ENCODE measurements at places on chromosomes 11 and 22. TPM values are rescaled to one million over a fixed set of nuclear protein-coding genes. Genes with fewer than 3 reads are reported as not detected.

The PHLDA2 gene
- total RNA-seq = 0.62 TPM

DNA sequence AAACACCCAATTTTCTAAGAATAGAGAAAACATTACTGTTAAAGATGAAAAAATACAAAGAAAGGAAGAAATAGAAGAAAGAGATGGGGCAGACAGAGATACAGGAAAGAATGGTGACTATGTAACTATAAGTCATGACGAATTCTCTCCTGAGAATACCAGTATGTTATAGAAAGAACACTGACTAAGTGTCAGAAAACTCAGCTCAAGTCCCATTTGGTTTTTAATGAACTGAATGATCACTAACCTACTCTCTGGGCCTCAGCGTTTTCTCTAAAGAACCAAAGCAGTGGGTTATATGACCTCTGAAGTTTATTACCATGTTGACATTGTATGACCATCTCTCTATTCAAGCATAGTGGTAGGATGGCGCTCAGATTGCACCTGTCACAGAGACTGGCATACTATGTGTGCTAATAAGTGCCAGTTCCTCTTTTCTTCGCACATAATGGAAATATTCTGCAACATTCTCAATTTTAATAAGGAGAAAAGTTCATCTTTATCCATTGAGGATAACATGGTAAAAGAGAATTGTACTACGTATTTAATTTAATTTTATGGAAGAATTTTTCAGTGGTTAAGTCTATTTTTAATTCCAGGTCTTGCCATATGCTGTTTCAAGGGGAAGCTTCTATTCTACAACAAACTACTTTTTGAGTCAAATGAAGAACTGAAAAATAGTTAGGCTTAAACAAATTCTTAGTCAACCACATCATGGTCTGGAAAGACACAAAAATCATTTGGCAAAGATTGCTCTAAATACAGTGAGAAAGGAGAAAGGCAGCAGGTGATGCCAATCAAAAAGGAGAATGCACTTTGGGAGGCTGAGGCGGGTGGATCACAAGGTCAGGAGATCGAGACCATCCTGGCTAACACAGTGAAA lies 25.0 kb upstream of the EED start:
- no peaks in the 10 kb centered on the region for H3K36me3 ChIP-seq
- H3K27ac ChIP-seq = no peak overlapping the region
- no peak overlapping the region for H3K4me3 ChIP-seq
- DNase-seq = no peak

DNA sequence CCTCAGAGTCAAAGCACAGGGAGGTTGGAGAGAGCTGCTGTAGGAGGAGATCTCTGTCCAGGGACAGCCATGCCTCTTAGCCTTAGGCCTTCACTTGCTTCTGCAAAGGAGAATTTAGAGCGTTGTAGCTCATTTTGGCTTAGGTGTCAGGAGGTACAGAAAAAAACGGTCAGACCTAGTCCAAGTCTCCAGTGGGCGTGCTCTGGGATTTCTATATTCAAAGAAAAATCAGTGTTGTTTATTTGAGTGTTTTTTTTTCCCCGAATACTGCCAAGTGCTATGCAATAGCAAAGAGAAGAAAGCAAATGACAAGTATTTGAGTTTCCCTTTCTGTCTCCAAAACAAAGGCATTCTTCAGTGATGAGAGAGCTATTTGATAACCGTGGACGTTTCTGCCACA lies 22.7 kb upstream of the OPCML start:
- no peak for DNase-seq
- H3K4me1 ChIP-seq = no peaks in the 10 kb centered on the region
- H3K36me3 ChIP-seq = no peaks in the 10 kb centered on the region
- H3K27ac ChIP-seq = no peak overlapping the region
- H3K4me3 ChIP-seq = no peak overlapping the region

GRCh38 chr11:115891581-115891980 lies 387.4 kb upstream of the CADM1 start:
- no peaks in the 10 kb centered on the region for H3K4me1 ChIP-seq
- H3K27ac ChIP-seq = no peak overlapping the region
- no peak overlapping the region for H3K4me3 ChIP-seq

DNA sequence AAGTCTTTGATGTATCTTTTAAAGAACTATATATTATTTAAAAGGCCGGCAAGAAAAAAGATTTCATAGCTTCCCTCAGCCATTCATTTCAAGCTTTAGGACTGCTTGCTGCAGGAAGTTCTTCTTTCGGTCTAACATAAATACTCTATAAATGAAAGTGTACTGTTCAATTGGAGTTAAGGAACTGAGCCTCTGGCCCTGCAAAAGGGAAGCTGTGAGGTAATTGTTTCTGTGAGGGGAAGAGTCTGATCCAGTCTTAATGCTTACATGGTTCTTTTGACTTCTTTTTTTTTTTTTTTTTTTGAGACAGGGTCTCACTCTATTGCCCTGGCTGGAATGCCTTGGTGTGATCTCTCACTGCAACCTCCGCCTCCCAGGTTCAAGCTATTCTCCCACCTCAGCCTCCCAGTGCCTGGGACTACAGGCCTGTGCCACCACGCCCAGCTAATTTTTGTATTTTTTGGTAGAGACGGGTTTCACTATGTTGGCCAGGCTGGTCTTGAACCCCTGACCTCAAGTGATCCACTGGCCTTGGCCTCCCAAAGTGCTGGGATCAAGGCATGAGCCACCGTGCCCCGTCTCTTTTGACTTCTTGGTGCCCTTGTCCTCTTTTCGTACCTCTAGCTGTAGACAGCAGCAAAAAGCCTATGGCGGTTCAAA lies 4.7 kb upstream of the TRIM29 start:
- no peaks in the 10 kb centered on the region for H3K27me3 ChIP-seq
- H3K27ac ChIP-seq = no peak overlapping the region
- H3K36me3 ChIP-seq = no peaks in the 10 kb centered on the region
- DNase-seq = no peak
- H3K4me3 ChIP-seq = no peak overlapping the region
- no peaks in the 10 kb centered on the region for H3K4me1 ChIP-seq

GRCh38 chr11:70843906-70844305 lies 408.5 kb downstream of the SHANK2 start:
- H3K27me3 ChIP-seq = no peaks in the 10 kb centered on the region
- no peaks in the 10 kb centered on the region for H3K36me3 ChIP-seq
- no peak overlapping the region for H3K27ac ChIP-seq
- no peak overlapping the region for H3K4me3 ChIP-seq
- no peak for DNase-seq

DNA sequence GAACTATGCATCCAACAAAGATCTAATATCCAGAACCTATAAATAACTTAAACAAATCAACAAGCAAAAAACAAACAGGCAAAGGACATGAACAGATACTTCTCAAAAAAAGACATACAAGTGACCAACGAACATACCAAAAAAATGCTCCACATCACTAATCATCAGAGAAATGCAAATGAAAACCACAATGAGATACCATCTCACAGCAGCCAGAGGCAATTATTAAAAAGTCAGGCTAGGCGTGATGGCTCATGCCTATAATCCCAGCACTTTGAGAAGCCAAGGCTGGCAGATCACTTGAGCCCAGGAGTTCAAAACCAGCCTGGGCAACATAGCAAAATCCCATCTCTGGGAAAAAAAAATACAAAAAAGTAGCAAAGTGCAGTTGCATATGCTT lies 10.7 kb downstream of the SAA4 start:
- no peaks in the 10 kb centered on the region for H3K36me3 ChIP-seq
- no peaks in the 10 kb centered on the region for H3K4me1 ChIP-seq
- no peak for DNase-seq

DNA sequence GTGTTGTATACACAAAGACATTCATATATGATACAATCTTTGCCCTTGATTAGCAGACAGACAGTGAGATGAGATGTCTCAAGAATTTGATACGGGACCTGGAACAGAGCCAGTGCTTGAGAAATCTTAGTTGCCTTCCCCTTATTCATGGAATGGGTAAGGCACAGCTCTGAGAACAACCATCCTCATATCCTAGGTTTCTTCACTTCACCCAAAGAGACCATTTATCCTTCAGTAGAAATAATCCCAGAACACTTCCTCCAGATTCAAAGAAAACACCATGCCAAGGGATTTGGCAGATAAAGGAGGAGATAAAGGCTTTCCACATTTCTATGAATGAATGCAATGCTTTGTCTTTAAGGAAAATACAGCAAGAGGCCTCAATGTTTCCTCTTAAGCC lies 8.8 kb upstream of the IZUMO1R start:
- no peaks in the 10 kb centered on the region for H3K36me3 ChIP-seq
- H3K27ac ChIP-seq = no peak overlapping the region
- no peak for DNase-seq
- no peak overlapping the region for H3K4me3 ChIP-seq
- no peaks in the 10 kb centered on the region for H3K4me1 ChIP-seq

DNA sequence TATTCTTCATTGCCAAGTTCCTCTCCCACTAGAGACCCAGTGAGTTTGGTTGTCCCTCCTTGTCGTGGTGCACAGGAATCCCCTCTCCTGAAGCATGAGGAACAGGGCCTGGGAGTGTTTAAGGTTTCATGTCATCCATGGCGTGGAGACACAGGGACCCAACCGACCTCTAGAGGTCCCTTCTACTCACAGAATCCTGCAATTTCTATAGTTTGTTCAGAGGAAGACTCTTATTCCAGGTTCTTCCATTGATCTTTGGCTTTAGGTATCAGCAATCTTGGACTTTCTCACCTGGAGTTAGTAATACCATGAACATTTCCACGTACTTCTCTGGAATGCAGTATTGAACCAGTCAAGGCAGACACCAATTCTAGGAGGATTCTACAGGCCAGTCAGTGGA lies 548.2 kb downstream of the NTM start:
- DNase-seq = no peak
- H3K4me1 ChIP-seq = no peaks in the 10 kb centered on the region
- H3K36me3 ChIP-seq = no peaks in the 10 kb centered on the region
- no peaks in the 10 kb centered on the region for H3K27me3 ChIP-seq
